ACHN (cell line): ENCODE measurements at places on chromosomes 2 and 18.
A peak's percentile ranks its signal among the peaks of the same experiment; 100 is the strongest.

DNA sequence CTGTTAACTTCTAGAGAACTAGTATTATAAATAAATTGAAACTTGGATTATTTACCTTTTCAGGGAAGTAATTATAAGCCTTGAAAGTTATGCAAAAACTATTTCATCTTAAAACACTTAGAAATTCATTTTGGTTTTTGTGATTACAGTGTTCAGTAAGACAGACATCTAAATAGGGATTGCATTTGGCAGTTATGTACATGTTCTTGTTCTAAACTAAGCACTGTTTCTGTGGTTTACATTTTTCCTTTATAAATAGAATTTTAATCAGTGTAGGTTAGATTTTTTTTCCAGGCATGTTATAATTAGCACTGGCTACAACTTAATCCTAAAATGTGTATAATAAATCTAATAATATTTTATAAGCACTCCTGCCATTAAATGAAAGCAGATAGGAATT is 35.0 kb downstream of the LCLAT1 start:
- no peak for DNase-seq

DNA sequence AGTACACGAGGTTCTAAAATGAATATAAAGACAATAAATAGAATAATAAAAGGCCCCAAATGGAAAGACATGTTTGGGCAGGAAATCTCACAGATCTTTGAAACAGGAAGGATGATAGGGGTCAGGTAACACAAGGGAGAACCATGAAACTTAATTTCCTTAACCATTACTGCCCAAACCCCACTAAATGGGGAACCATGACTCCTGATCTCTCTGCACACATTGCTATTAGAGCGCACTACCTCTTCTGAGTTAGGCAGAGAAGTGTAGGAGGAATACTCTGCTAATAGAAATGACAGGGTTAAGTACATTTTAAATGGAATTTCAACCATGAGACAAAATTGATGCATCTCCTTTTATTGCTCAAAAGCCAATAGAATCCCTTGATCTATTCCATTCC is 213.7 kb upstream of the SETBP1 start:
- no peak for DNase-seq

DNA sequence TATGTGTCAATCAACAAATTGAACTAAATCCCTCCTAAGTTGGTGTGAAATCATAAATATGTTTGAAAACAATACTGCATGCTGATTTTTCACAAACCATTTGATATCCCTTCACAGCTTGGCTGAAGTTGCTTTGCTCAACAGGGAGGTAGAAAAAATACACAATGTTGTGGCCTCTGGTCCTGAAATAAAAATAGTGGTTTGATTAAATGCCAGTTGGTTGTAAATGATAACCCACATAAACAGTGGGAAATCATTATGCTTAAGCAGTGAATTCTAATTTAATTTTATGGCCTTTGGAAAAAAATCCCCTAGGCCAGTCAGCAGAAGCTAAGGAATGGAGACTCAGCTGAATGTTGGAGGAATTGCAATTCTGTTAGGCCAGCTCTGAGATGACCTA is 359.4 kb upstream of the CWC22 start:
- no peak for DNase-seq

- no peak for DNase-seq
Measured at GRCh38 chr2:217099561-217099960, 239.7 kb upstream of the TNP1 start.

- peak; percentile 26 for DNase-seq
Measured at GRCh38 chr2:195672674-195673073, 15.6 kb downstream of the SLC39A10 start.

GRCh38 chr2:43749583-43749982 is 24.3 kb upstream of the DYNC2LI1 start:
- DNase-seq, result peak; percentile 28

DNA sequence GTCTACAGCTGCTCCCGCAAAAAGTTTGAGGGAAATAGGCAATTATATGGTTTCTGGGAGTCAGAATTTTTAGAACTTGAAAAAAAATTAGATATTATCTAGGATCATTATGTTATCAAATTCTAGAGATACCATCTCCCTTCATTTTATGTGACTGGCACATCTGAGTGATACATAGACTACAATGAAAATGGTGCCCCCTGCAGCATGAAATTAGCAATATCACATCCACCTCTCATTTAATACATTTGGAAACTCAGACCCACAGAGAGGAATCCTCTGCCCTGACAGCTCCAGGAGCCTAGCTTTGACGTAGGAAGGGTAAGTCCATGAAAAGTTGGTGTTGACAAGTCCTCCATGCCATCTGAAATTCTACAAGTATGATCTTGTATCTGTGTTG is 381.6 kb downstream of the SUCLG1 start:
- peak; percentile 56 for DNase-seq

- no peak for DNase-seq
Measured at GRCh38 chr2:172496160-172496608, 59.7 kb upstream of the PDK1 start.

- DNase-seq, result no peak
Measured at GRCh38 chr2:150256736-150257135, 230.7 kb downstream of the RND3 start.

GRCh38 chr2:18585526-18585925 is 3.8 kb downstream of the NT5C1B start:
- no peak for DNase-seq

- peak; percentile 66 for DNase-seq
Measured at GRCh38 chr18:44733069-44733753, 52.5 kb downstream of the SETBP1 start.

DNA sequence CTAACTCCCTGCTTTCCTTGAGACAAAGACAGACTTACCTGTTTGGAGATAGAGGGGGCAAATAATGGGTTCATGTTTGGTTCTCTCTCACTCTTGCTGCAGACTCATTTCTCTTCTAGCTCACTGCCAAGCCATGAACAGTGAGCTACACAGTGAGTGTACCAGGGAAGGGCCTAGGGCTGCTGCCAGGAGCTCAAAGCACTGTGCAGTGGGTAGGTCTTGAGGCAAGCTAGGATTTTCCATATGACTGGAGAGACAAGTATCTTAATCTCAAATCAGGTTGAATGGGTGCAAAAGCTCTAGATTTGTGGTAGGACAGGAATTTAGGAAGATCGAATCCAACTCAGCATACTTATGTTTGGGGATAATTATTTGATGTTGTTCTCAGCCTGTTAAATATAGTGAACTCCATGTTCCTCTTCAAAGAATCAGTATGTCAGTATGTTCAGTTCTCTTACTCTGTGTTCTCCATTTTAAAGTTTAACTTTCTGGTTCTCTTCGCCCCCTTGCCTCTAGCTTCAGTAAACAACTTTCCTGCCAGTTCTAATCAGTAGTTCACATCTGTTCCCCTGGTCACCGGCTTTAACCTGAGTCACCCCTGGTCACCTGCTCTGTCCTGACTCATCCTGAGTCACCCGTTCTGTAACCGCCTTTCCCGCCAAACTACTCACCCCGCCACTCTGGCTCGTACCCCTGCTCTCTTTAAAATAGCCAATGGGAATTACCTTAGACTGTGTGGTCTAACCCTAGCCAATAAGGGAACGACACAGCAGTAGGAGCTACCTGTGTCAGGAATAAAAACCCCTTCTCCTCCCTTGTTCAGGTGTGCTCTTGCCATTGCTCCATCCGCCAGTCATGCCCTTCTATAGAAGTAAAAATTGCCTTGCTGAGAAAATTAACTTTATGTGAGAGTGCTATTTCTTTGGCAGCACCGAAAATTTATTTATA is 21.9 kb downstream of the SLC25A52 start:
- no peak for DNase-seq

GRCh38 chr2:242056785-242057184 is 187.3 kb downstream of the RTP5 start:
- no peak for DNase-seq

GRCh38 chr2:64284751-64285150 is 140.5 kb upstream of the PELI1 start:
- no peak for DNase-seq

- no peak for DNase-seq
Measured at GRCh38 chr2:29278966-29279365, 163.8 kb downstream of the CLIP4 start.

GRCh38 chr18:22988208-22988607 is 55.1 kb downstream of the RBBP8 start:
- DNase-seq, result no peak

- no peak for DNase-seq
Measured at GRCh38 chr2:24077535-24077877, 1.4 kb upstream of the SF3B6 start.

- peak; percentile 91 for DNase-seq
Measured at GRCh38 chr2:135052042-135052876, at the start of gene RAB3GAP1. Gene RAB3GAP1 (plus strand): TSS chr2:135052292. CDS start chr2:135052308, 16 bp downstream.

- DNase-seq, result peak; percentile 66
Measured at GRCh38 chr2:42954227-42954962, 162.0 kb upstream of the HAAO start.

GRCh38 chr2:83967854-83968253 is 491.2 kb downstream of the SUCLG1 start:
- no peak for DNase-seq

- no peak for DNase-seq
Measured at GRCh38 chr2:171390941-171391516, 42.8 kb downstream of the METTL8 start.

DNA sequence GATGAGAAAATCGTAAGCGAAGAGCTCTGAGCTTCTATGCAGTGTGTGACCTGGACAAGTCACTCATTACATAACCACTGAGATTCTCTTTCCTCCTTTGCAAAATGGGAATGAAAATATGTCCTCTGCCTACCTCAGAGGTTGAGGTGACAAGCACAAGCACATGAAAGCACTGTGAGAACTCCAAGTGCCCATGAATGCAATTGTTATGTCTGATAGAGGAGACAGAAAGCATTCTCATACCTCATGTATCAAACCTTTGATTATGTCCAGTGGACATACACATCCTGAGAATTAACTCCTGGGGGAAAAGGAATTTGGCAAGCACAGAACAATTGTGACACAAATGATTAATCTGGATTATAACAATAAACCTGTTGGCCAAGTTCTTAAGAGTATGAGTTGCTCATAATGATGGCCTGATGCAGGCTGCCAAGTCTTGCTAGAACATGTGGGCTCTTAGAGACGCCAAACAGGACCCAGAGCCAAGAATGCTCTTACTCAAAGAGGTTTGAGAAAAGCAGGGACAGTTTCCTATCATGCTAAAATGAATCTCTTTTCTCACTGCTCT is 8.5 kb upstream of the RMDN2 start:
- no peak for DNase-seq
